Stimulated activated CD4-positive, alpha-beta T cell treated with anti-CD3 and anti-CD28 coated beads, TNF-alpha, amount 100 ng/mL, for 48 hours (primary cell): ENCODE measurements at places on chromosomes 16 and 17.

- no peak for DNase-seq
These were observed 1.8 kb downstream of the MAP3K14 start for GRCh38 chr17:45314741-45315647.

GRCh38 chr17:36088670-36089338, 1.1 kb downstream of the CCL3 start:
- no peak for DNase-seq

GRCh38 chr17:49952912-49953497, 16.0 kb upstream of the DLX4 start:
- DNase-seq: no peak

DNA sequence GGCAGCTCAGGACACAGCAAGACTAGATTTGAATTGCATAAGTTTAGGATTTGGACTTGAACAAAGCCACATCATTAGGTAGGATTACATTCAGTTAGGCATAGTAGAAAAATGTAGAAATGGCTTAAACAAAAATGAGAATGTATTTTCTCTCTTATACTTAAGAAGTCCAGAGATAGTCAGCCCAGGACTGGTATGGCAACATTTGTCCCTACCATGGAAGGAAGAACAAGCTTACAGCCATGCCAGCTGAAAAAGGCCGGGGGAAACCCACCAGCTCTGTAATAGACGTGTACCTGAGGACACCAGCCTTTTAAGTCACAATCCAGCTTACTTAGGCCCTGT, 11.2 kb upstream of the TMIGD1 start:
- no peak for DNase-seq

- DNase-seq: no peak
These were observed 31.3 kb upstream of the ANKRD40CL start for GRCh38 chr17:50798424-50799288.

- DNase-seq: no peak
These were observed 29.2 kb upstream of the PHB1 start for GRCh38 chr17:49443862-49444261.

DNA sequence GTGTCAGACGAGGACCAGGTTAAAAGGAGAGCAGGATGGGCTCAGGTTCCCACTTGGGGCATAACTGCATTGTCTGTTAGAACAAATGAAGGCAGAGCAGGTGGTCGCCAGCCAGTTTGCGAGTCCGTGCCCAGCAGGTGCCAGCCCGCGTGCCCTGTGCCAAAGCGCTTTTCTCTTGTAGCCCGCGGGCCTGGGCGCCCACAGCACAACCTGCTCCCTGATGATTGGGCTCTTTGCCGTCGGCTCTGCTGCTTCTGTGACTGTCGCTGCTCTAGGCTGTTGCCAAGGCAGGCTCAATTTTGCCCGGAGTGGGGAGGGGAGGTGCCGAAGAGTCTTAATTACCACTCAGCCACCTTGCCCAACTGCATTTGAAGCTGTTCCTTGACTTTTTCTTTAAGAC, 21.1 kb downstream of the KNOP1 start:
- DNase-seq: no peak
